ENCODE measurements at places on chromosomes 6 and 20. TPM values are rescaled to one million over a fixed set of nuclear protein-coding genes. Genes with fewer than 3 reads are reported as not detected.

The TRIM26 gene
- total RNA-seq = 26.4 TPM

The KCNK16 gene
- total RNA-seq = not detected

The HS3ST5 gene
- not detected for total RNA-seq

The BTN2A1 gene
- 18.1 TPM for total RNA-seq

The F13A1 gene
- total RNA-seq = not detected

The SNTA1 gene
- total RNA-seq = 9.8 TPM

All from A549 treated with DMSO at 1 μM for 4 hours (cell line).